Skeletal muscle cell (primary cell): ENCODE measurements at places on chromosomes 2 and 18.

DNA sequence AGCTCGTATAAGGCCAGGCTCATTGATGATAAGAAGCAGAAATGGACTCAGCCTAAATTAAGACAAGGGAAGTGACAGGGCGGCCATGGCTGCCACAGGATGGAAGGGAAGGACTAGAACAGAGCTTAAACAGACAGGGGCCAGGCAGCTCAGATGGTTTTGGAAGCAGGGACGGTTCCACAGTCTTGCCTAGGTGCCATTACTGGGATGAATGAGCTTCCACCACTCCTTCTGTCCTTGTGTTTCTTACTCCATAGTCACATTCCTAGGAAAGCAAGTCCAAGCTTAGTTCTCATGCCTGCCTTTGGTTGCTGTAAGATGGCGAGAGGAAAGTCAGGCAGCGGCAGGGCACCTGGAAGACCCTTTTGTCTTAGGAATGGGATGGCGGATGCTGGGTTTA, 11.9 kb downstream of the GNLY start:
- no peak for DNase-seq

- no peak for DNase-seq
Observed at GRCh38 chr18:6557057-6557769, 142.5 kb upstream of the L3MBTL4 start.

- DNase-seq: no peak
Observed at GRCh38 chr18:58800582-58800981, 64.1 kb upstream of the ZNF532 start.

GRCh38 chr2:215485032-215485431, 49.2 kb upstream of the FN1 start:
- no peak for DNase-seq

GRCh38 chr18:74396171-74397169, 60.6 kb downstream of the DIPK1C start:
- DNase-seq: no peak

DNA sequence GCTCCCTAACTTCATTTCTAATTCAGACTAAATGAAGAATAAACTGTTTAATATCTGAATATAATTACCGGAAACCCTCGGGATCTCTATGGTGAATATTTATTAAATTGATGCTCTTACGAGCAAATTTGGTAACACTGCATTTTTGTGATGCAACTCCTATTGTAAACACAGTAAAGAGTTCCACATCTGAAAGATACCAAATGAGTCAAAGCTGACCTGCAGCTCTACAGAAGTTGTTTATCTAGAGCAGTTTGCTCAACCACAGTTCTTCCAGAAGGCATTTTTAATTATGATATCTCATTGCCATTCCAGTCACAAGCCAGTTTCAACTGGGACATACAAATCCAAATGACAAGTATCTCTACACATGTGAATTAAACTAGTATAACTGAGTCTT, 129.7 kb downstream of the PKP4 start:
- DNase-seq: peak; percentile 54

DNA sequence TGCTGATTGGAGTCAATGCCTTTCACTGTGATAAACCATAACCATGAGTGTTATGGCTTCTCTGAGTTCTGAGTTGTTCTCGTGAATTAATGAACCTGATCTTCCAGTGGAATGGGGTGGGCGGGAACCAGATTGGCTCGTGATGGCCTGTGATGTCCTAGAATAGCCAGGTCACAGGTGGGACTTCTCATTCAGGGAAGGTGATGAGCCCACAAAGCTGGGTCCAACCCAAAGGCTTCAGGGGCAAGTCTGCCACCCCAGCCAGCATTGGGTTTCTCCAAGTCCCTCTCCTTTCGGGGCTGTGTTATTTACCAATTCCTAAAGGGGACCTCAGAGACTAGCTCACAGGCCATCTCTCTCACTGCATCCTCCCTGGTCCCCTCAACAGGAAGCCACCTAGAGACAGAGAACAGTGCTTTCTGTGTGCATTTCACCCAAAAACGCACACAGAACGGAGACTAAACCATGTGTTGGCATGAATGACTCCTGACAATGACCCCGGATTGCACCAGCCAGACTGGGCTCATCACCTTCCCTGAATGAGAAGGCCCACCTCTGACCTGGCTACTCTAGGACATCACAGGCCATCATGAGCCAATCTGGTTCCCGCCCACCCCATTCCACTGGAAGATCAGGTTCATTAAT, 85.5 kb downstream of the MALT1 start:
- DNase-seq: no peak

- DNase-seq: no peak
Observed at GRCh38 chr18:61606068-61606660, 272.9 kb downstream of the CDH20 start.

- DNase-seq: peak; percentile 55
Observed at GRCh38 chr2:132797556-132797955, 127.6 kb upstream of the LYPD1 start.

DNA sequence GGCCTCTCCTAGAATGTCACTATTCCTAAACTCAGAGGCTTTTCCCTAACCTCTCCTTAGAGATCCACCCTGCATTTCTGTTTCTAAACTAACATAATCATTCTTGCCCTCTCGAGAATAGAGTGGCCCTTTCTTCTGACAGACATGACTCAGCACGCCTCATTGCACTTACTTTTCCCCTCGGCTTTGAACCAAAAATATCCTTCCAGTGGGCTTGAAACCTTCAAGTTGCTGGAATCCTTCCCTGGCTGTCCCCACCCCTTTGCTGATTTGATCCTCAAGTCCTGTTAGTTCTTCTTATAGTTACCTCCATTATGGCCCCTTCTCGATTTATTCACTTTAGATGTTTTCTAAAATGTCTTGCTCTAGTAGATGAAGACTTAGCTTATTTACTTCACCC, 158.0 kb downstream of the LTBP1 start:
- no peak for DNase-seq

- DNase-seq: peak; percentile 48
Observed at GRCh38 chr2:127155947-127156346, 49.0 kb upstream of the BIN1 start.

DNA sequence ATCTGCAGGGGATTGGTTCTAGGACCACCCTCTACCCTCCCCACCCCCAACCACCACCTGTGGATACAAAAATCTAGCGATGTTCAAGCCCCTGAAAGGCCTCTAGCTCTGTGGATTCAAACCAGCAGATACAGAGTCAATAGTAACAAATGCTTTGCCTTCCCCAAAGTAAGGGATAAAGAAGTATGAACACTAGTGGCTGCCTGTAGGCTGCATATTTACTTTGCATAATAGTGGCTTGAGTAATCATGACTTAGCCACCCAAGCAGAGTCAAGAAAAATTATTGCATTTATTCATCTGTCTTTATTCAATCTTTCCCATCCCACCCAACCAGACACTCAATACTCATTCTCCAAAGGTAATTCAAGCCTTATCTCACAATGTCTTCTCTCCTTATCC, 43.8 kb downstream of the SOCS6 start:
- DNase-seq: no peak

- DNase-seq: peak; percentile 74
Observed at GRCh38 chr18:61606759-61607158, 273.5 kb downstream of the CDH20 start.

DNA sequence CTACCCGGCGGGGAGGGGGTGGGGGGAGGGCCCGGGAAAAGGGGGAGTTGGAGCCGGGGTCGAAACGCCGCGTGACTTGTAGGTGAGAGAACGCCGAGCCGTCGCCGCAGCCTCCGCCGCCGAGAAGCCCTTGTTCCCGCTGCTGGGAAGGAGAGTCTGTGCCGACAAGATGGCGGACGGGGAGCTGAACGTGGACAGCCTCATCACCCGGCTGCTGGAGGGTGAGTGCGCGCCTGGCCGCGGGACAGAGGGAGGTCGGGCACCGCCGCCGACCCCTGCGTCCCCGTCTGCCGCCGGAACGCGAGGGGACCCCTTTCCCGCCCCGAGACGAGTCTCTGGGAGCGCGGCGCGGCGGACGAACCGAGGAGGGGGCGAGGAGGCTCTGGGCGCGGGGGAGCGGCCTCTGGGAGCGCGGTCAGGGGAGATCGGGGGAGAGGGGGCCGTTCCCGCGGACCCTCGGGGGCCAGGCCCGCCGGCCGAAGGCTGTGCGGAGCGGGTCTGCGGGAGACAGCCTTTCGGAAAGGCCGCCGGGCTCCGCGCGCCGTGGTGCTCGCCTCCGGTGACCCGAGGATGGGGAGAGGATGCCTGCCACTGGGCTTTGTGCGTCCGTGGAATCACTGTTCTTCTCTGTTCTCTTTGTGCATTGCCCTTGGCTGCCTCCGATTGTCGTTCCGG, 463 bp downstream of the PPP1CB start:
- DNase-seq: no peak

DNA sequence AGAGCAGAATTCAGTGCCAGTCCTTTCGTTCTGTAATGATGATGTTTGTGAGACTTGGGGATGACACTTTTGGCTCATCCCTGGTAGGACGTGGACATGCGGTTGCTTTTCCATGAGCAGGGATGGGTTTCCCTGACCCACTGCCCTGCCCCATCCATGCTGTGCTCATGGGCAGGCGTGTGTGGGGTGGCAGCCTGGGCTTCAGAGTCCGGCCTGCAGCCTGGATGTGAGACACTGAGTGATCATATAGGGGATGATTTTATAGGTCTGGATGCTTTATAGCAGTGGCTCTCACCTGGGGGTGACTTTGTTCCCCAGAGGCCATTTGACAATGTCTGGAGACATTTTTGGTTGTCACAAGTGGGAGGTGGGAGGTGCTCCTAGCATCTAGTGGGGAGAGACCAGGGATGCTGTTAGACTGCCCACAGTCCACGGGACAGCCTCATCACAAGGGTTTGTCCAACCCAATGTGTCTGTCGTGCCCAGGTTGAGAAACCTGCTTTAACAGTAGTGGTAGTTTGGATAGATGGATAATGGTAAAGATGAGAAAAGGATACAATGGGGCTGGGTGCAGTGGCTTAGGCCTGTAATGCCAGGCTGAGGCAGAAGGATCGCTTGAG, 38.9 kb downstream of the LDLRAD4 start:
- no peak for DNase-seq

- DNase-seq: peak; percentile 15
Observed at GRCh38 chr2:9071032-9071431, 67.5 kb upstream of the MBOAT2 start.

GRCh38 chr2:39435234-39435633, 1.9 kb downstream of the MAP4K3 start:
- no peak for DNase-seq

DNA sequence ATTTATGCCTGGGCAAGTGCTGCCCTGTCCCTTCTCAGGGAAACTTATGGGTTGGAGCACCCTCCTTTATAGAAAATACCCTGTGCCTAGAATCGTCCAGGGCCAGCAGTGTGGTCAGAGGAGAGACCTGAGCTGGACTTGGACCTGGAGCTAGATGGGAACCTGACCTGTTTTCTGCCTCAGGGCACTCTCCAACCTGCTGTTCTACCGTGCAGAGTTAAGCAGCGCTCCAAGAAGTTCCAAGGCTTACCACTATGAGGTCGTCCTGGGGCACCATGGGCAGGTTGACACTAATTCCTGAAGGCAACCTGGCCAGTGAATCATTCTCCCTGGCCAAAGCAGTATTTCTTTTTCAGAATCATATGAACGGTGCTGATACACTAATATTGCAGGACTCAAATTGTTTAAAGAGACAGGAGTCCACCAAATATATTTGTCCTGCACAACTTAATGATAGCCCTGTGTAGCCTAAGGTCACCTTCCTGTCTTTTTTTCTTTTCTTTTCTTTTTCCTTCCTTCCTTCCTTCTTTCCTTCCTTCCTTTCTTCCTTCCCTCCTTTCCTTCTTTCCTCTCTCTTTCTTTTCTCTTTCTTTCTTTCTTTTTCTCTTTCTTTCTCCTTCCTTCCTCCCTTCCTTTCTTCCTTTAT, 455.4 kb upstream of the HNMT start:
- no peak for DNase-seq

GRCh38 chr2:130806370-130806769, 30.3 kb upstream of the ARHGEF4 start:
- DNase-seq: no peak

DNA sequence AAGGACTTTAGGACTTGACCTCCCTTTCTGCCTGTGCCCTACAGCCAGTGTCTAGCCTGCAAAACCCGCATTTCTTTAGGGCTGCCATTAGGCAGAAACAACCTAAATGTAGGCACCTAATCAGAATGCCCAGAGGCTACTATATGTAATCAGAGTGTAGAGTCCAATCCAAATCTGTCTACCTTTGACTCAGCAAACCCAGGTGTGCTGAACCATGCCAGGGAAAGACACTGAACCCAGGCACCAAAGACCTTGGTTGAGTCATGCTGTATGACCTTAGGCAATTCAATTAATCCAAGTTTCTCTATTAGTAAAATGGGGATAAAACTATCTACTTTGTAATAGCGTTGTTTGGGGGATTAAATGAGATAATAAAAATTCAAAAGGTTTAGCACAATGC, 20.7 kb downstream of the CAPN14 start:
- DNase-seq: no peak

- no peak for DNase-seq
Observed at GRCh38 chr2:60119778-60120177, 433.7 kb downstream of the BCL11A start.

- no peak for DNase-seq
Observed at GRCh38 chr18:79863161-79864005, 65.6 kb downstream of the KCNG2 start.

DNA sequence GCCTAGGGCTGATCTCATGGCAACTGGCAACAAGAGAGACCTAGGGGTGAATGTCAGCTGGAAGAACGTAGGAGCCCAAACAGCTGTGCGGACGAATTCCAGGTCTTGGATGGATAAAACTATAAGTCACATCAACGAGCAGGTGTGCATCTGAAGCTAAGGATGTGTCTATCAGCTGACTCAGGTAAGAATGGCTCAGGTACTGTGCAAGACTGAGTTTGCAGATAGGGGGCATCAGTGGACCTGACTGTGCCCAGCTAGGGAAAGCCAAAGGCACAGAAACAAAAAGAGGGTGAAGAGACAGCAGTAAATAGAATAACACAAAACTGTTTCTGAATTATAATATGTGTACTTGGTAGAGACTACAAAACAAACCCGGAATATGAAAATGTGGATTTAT, 357.3 kb downstream of the ZEB2 start:
- no peak for DNase-seq

- no peak for DNase-seq
Observed at GRCh38 chr2:68831686-68832232, 39.4 kb downstream of the BMP10 start.

- DNase-seq: peak; percentile 3
Observed at GRCh38 chr18:11807233-11807632, 44.0 kb upstream of the CHMP1B start.
